ENCODE measurements at places on chromosomes 1 and 21.

GRCh38 chr1:18926315-18927081 lies 24.1 kb upstream of the ALDH4A1 start:
- DNase-seq, result peak; percentile 97

DNA sequence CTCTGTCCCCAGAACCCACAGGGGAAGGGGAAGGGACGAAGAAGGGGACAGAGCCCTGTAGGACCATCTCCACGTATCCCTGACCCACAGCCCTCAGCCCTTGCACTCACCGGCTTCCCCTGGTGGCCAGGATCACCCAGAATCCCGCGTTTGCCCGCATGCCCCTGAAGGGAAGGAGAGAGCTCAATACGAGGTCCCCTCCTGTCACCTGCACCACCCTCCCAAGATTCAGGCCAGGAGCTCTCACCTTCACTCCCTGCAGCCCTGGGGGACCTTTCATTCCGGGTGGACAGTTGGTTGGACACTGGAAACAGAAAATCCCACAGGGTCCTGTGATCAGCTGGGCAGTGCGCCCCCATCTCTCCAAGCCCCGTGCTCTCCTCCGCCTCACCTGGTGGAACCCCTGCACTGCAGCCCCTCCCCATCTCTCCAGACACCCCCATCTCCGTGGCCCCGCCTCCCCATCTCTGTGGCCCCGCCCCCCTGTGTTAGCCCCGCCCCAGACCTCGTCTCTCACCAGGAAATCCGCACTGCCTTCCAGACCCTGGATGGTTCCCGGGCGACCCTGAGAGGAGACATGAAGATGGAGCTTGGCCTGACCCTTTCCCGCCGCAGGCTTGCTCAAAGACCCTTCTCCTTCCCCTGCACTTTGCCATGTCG lies 6.0 kb downstream of the COL9A2 start:
- no peak for DNase-seq

GRCh38 chr1:31198600-31198999 lies 41.1 kb downstream of the NKAIN1 start:
- DNase-seq, result no peak

DNA sequence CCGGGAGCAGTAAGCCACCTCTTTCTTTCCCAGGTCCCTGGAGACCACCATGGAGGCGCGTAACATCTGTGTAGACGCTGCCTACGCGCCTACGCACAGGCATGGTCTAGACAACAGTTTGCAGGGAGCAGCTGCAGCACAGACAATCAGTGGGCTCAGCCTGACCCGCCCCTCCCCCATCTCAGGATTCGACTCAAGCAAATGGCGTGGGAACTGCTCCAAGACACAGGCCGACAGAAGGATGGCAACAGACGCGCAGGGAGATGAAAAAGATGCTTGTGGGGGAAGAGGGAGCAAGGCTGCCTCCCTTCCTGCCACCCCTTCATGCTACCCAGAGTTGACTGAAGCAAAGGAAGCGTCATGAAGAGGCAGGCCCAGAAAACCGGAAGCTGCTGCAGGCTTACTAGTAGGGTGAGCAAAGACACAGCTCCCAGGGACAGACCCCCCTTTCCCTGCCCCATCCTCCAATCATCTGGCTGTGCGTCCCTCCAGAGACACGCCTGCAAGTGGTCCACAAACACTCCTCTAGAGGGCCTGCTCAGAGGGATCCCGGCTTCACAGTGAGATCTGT lies 19.5 kb downstream of the STK40 start:
- no peak for DNase-seq

DNA sequence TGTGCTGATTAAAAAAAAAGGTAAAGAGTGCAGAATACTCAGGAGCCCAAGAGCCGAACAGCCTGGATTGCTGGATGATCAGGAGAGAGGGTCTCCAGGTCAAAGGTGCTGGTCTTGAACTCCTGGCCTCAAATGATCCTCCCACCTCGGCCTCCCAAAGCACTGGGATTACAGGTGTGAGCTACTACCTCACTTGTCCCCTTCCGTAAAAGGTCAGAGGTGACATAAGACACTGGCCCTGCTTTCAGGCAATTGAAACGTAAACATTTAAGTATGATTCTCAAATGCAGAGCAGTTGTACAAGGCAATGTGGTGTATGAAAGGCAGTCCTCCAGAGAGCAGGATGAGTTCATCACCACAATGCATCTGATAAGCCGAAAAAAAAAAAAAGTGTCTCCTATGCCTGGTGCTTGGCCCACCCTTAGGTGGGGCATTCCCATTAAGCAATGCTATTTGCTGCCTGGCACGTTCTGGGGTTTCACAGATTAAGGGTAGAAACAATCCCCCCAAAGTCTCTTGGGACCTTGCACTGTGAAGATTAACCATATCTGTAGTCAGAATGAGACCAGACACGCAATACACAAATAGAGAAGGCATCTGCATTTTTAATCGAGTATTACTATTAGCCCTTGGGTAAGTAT lies 47.7 kb downstream of the PARP1 start:
- DNase-seq, result no peak

DNA sequence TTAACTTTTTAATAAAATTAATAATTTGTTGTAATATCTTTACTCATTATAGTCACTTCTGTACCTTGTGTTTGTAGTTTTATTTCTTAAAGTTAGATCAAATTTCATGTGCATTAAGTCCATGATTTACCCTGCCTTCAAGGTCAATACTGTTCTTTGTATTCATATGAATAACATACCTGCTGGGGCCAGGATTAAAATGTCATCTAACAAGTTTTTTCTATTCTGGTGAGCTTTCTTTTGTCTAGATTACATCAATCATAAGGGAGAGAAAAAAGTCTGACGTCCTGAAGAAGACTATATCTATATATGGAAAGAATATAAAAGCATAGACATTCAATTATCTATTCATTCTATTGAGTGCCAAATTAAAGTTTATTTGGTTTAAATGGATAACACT lies 232.6 kb downstream of the COL11A1 start:
- no peak for DNase-seq

DNA sequence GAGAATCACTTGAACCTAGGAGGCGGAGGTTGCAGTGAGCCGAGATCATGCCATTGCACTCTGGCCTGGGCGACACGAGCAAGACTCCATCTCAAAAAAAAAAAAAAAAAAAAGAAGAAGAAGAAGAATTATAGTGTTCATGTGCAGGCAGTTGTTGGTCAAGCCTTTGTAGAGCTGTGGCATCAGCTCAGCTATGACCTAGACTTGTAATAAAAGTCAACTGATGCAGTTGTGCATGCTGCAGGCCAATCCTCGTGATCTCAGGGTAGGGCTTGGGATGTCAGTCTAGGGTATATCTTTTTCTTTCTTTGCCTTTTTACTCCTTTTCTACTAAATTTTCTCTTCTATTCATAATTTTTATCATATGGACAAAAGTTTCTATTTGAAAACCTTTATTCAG lies 76.2 kb downstream of the C1orf21 start:
- DNase-seq, result no peak

DNA sequence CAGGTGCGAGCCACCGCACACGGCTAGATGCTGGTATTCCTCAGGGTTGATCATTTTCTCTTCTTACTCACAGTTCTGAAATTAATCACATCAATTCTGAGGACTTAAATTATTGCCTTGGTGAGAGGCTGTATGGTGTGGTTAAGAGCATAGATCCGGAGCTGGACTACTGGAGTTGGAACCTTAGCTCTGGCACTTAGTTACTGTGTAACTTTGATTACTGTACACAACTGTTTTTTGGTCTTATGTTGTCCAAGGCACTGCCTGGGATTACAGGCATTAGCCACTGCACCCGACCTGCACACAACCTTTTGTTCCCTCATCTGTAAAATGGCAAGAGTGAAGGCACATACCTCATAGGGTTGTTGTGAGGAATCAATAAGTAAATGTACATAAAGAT lies 25.6 kb upstream of the THRAP3 start:
- DNase-seq, result no peak

DNA sequence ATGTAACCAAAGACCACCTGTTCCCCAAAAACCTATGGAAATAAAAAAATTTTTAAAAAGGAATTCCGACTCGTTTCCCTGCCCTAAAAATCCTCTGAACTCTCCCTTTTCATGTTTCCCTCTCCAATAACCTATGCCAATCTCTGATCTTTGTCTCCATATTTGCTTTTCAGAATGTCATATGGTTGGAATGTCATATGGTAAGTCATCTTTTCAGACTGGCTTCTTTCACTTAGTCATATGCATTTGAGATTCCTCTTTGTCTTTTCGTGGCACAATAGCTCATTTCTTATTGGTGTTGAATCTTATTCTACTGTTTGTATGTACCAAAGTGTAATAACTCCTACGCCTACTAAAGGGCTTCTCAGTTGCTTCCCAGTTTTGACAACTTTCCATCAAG lies 117.5 kb downstream of the BACH1 start:
- no peak for DNase-seq

DNA sequence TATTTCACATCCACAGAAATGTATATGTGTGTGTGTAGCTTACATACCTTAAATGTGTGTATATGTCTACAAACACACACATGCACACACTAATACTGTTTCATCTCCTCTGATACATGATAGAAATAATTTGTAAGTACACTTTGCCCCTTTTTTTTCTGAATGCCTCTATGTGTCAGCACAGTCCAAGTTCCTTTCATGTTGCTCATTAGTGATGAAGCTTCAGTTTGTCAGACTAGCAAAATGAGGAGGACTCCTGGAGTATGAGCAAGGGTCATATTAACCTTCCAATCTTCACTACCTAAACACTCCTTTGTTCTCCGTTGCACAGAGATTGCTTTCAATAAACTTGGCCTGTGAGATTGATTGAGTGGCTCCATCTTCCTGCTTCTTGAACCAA lies 935.4 kb downstream of the MRPL39 start:
- no peak for DNase-seq

DNA sequence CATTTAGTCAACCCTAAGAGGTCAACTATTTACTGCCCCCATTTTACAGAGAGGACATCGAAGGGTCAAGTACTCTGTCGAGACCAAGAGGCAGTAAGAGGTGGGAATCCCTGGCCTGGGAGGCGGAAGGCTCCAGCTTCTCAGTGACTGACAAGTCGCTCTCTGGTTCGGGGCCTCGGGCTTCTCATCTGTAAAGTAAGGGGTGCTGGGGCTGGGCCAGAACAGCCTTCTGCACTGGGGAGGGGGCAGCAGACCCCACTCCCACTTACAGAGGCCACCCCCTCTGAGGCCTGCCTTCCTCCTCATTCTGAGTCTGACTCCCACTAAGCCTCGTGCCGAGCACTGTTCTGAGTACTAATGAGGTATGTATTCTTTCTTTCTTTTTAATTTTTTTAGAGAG lies 17.0 kb upstream of the IFNLR1 start:
- DNase-seq, result no peak

DNA sequence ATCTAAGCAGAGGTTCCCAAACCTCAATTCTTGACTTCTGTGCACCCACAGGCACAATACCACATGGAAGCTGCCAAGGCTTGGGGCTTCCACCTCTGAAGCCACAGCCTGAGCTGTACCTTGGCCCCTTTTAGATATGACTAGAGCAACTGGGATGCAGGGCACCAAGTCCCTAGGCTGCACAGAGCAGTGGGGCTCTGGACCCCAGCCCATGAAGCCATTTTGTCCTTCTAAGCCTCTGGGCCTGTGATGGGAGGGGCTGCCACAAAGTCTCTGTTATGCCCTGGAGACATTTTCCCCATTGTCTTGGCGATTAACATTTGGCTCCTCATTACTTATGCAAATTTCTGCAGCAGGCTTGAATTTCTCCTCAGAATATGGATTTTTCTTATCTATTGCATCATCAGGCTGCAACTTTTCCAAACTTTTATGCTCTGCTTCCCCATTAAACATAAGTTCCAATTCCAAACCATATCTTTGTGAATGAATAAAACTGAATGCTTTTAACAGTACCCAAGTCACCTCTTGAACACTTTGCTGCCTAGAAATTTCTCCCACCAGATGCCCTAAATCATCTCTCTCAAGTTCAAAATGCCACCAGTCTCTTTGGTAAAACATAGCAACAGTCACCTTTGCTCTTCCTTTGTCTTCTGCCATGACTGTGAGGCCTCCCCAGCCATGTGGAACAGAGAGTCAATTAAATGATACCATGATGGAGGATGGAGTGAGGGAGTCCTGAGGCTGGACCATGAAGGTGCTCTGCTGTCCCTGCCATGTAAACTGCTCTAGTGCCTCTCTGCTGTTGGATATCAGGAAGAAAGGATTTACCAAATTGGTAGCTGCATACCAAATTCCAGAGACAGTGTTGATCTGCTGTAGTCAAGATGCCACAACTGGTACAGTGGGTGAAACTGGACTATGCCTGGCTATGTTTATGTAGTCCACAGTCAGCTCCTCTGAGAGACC lies 37.6 kb downstream of the RUNX3 start:
- DNase-seq, result no peak

DNA sequence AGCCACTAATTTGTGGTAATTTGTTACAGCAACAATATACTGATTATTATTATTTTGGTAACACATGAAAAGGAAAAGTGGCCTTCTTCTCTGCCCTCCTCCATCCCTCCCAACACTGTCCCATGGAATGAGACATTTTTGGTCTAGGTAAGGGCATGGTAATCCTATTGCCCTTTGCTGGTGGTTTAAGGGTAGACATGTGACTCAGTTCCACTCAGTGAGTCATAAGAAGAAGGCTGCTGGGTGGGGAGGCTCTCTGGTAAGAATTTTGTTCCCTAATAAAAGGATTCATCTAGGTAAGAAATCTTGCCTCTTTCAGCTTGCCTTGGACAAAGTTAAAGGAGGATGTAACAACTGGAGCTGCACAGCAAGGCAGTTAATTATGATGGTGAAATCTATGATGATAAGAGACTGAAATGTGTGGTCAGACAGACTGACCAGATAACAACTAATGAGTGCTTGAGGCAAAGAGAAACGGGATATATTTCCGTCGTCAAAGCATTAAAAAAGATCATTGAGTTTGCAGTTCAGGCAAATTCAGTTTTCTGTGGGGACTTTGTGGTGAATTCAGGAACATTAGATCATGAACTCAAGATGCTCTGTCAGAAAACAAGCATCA lies 232.0 kb upstream of the KCNK2 start:
- no peak for DNase-seq

DNA sequence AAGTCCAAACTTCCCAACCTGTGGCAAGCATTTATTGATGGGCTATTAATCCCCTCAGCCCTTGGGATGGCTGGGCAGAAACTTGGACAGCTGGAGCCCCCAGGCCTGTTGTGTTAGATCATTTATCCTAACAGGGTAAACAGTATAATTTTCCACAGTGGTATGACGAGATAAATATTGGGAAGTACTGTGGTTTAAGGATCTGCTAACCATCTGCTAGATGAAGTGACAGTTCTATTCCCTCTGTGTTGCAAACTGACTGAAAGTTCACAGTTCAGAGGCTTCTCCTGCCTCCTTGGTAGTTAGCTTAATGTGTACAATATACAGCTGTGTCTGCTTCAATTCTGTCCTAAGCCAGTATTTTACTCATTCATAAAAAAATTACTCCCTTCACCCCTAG lies 127.5 kb upstream of the CHODL start:
- no peak for DNase-seq

GRCh38 chr1:25505656-25506385 lies 37.6 kb upstream of the LDLRAP1 start:
- DNase-seq, result no peak

DNA sequence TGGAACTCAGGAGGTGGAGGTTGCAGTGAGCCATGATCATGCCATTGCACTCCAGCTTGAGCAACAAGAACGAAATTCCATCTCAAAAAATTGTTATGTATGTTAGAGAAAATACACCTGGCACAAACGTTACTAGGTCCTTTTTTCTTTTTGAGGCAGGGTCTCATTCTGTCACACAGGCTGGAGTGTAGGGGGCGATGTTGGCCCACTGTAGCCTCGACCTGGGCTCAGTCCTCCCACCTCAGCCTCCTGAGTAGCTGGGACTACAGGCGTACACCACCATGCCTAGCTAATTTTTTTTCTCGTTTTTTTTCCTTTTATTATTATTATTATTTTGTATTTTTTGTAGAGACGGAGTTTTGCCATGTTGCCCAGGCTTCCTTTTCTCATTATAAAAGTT lies 4.4 kb downstream of the HAX1 start:
- no peak for DNase-seq

- DNase-seq, result no peak
Measured at GRCh38 chr1:43431676-43432075, 22.1 kb downstream of the HYI start.
